ENCODE measurements at places on chromosomes 2 and 18. TPM values are rescaled to one million over a fixed set of nuclear protein-coding genes. Genes with fewer than 3 reads are reported as not detected.

Gene NTSR2
- total RNA-seq, result not detected

Gene CHRNG
- not detected for total RNA-seq

Gene RIT2
- 2.5 TPM for total RNA-seq

Gene COL6A3
- 3.4 TPM for total RNA-seq

Gene RAB6C
- total RNA-seq, result not detected

Gene MARCHF4
- total RNA-seq, result 2.9 TPM

Gene ITGA6
- total RNA-seq, result 117 TPM

Gene APCDD1
- total RNA-seq, result 3.0 TPM

Gene TCF23
- total RNA-seq, result not detected

Gene MOCOS
- total RNA-seq, result 6.5 TPM

Gene SLC4A3
- 7.4 TPM for total RNA-seq

Gene PRSS56
- total RNA-seq, result not detected

Gene CAPN14
- total RNA-seq, result 0.08 TPM

Gene RAB17
- 83.8 TPM for total RNA-seq

Gene CCDC148
- 1.3 TPM for total RNA-seq

Gene STRADB
- 34.9 TPM for total RNA-seq

Gene IGFBP5
- total RNA-seq, result 2.5 TPM

Gene NPAS2
- 1.8 TPM for total RNA-seq

Gene AQP12B
- not detected for total RNA-seq

Gene B3GNT7
- 73.1 TPM for total RNA-seq

Gene NPPC
- 4.7 TPM for total RNA-seq

Gene COL3A1
- not detected for total RNA-seq

Gene PCBP1
- 493 TPM for total RNA-seq

Gene TMEM198
- total RNA-seq, result 11.0 TPM

Gene TEX51
- total RNA-seq, result not detected

Gene GALR1
- total RNA-seq, result 1.6 TPM

Gene TMEM247
- not detected for total RNA-seq

Gene ABCG5
- total RNA-seq, result not detected

Gene MC5R
- total RNA-seq, result 0.31 TPM

Gene FBXO41
- total RNA-seq, result 14.3 TPM

Gene CCDC74B
- total RNA-seq, result 4.3 TPM

Measured in H1 (cell line).